ENCODE measurements at places on chromosomes 7 and 10.

GRCh38 chr7:27164367-27165088, 809 bp downstream of the HOXA9 start:
- no peak for DNase-seq

- DNase-seq = no peak
These were observed 177.1 kb downstream of the USP6NL start for GRCh38 chr10:11434324-11434723.

DNA sequence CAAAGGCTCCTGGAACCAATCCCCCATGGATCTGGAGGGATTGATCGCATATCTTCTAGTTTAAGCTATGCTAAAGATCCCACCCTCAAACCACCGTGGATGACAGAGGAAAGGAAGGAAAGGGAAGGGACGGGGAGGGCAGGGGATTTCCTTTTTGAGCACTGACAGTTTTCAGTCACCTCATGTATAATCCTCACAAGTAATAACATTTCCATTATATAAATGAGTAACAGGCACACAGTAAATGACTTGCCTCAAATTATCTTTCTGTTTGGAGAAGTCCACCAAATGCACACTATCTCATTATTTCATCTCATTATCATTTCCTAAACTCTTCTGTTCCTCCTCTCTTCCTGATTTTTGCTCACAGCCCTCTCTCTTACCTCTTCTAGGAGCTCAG, 127.1 kb upstream of the AOAH start:
- DNase-seq = no peak

GRCh38 chr7:82598958-82599357, 155.4 kb upstream of the CACNA2D1 start:
- no peak for DNase-seq

All from vagina (tissue), 2 donors.